Activated CD4-positive, alpha-beta T cell treated with anti-CD3 and anti-CD28 coated beads, Interleukin-2, amount 50 U/mL, for 4 hours (primary cell): ENCODE measurements at places on chromosomes 5 and 9.

DNA sequence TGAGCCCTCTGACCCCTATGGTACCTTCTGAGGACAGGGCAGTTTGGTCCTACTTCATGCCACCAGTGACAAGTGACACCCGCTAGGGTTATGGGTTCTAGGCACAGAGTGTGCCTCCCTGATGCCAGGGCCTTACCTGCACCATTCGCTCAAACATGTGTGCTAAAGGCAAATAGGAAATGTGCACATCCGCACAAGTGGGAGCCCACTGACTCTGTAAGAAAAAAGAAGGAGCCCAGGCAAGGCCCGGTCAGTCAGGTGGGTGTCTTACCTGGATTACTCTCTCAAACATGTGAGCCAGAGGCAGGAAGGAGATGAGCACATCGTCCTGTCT lies 29.1 kb upstream of the MEIKIN start:
- DNase-seq, result no peak

GRCh38 chr5:118698774-118699173 lies 289.6 kb downstream of the DTWD2 start:
- DNase-seq, result no peak

- DNase-seq, result no peak
Observed at GRCh38 chr9:113237026-113237425, 15.7 kb downstream of the SLC31A1 start.

GRCh38 chr5:141779503-141779973 lies 97.5 kb upstream of the ARAP3 start:
- DNase-seq, result no peak

DNA sequence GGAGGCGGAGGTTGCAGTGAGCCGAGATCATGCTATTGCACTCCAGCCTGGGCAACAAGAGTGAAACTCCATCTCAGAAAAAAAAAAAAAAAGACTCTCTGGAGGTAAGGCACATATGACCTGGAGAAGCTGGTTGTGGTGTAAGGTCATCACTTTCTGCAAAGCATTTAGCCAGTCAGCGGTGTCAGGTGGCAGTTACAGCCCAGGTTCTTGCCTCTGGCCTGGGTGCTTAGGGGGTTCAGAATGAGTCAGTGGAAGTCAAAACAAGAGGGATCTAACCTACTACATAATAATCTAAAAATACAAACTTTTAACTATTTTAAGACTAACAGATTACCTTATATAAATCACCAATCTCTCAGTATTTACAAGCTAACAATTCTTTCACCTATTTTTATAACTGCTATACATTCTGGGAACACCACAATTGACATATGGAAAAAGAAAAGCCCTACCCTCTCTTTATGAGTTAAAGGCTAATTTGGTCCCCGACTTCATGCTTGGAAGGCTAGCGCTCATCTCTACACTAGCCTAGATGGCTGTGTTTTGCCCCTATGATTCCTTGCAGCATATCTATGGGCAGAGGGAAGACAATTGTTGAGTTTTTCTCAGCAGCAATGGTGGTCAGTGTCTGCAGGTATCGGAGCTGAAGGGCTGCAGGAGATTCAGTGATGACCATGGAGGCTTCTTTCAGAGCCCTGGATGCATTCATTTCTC lies 29.2 kb downstream of the STOM start:
- DNase-seq, result no peak

DNA sequence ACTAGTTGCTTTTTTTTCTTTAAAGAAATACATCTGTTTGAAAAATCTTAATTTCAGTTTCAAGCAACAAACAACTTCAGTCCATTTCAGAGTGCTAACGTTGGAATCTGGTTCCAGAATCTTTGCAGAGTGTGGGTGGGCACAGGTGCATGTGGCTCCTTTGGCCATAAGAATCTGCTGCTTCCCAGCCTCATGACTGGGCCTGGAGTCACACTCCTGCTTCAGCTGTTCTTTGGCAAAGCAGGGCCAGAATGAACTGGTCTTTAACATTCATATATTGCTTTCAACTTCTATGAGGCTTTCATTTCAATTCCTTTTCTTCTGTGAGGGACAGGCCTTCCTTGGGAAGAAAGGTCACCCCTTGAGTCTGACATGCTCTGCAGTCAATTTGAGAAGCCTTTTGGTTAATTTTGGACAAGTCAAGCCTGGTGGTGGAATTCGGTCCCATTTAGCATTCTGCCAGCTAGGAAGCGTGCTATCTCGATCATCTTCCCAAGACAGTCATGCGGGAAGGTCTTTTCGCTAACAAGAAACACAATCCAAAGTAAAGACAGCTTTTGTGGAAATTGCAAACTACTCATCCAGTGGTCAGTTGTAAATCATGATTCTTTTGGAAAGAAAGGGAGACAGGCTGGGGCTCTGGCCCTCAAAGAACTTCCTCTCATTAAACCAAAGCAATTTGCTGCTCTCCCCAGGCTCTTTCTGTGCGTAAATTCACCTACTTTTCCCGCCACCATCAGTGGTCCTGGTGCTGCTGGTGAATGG lies 55.2 kb downstream of the SLC1A3 start:
- no peak for DNase-seq

DNA sequence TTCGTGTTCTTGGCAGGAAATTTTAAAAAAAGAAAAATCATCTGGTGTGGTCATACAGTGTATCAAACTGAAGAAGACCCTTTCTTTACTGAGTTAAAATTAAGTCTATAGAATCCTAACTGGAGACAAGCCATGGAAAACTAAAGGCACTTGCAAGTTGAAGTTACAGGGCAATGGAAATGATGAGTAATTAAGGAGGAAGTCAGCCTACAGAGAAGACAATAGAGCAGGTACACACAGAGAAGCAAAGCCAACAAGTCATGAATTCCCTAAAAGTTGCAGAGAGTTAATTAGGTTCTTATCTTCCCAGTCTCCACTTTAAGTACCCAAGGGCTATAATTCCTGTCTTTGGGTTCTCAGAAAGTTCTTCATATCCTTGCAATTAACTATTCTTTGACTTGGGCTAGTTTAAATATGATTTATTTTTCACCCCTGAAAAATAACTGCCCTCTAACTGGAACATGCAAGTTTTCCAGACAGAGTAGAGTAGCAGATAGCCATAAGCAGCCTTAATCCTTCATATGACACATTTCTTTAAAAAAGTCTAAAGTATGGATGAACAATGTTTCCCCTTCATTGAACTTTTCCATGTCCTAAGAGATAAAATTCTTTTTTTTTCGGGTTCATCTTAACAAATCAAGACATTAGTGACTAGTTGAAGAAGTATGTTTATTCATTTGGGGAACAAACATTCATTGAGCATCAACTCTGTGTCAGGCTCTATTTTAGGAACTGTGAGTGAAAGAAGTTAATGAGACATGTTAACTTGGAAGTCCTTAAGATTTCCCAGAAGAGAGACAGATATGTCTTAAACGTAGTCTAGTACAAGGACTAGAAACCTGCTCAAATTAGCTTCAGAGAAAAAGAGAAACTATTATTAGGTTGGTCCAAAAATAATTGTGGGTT lies 5.2 kb upstream of the ITGA2 start:
- no peak for DNase-seq

- no peak for DNase-seq
Observed at GRCh38 chr5:98349251-98349989, 424.0 kb upstream of the RGMB start.

DNA sequence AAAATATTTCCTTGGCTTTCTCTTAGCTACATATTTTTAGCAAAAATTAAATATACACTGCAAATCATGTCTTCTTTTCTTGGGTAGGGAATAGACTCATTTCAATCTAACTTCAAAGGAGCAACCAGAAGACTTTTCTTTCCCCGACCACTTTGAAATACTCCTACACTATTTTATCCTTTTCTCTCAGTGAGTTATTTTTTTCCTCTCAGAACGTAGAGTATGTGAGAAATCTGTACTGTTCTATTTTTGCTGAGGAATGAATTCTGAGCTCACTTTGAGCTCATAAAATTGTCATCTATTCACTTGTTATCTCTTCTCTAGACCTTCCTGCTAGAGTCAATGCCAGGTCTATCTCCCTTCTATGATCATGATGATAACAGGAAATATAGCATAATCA lies 22.2 kb upstream of the DAPK1 start:
- DNase-seq, result no peak

DNA sequence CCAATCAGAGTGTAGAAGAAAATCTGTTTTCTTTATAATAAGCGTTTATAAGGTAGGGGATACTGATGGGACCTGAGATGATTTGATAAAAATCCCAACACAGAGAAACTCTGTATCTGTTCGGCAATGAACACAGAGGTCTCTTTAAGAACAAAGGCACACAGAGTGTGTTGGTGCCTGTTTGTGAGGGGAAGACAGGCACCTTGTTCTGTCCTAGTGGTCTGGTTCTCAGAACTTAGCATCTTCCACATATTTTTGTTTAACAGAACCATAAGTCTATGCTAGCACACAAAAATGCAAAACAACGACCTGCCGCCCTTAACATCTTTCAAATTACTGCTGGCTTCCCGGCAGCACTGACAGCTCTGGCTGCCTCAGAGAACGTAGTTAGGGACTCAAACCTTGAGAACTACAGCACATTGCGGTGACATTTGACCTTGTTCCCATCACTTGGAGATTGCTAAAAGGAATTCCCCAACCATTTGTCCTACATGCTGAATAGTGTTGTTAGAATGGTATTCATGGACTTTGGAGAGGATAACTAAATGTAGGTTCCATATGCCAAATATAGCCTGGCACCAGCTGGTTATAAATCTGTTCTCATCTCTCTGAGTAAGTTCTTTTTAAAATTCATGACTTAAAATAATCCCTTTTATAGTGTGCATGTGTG lies 871.7 kb upstream of the TYRP1 start:
- DNase-seq, result no peak

GRCh38 chr5:153584126-153584959 lies 93.9 kb downstream of the GRIA1 start:
- no peak for DNase-seq

- DNase-seq, result peak; percentile 42
Observed at GRCh38 chr9:99820685-99821395, 845 bp upstream of the NR4A3 start.

GRCh38 chr9:114954956-114955582 lies 24.7 kb upstream of the TNFSF8 start:
- DNase-seq, result no peak

DNA sequence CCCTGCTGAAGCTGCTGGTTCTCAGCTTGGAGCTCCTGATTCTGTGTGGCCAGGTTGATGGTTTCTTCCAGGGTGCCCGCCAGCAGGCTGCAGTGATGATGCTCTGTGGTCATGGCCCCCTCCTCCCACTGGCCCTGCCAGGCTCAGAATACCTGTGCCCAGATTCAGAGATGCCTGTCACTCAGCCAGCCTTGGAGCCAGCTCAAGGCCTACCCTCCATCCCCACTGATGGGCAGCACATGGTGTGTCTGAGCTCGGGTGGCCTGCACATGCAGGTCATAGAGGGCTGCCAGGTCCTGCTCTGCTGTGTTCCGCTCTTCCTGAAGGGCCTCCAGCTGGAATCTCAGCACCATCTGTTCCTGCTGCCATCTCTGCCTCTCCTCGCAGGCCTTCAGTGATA lies 5.4 kb downstream of the SLC35A4 start:
- no peak for DNase-seq
